Suprapubic skin (tissue), 4 donors: ENCODE measurements at places on chromosomes 3 and 15.
A peak's percentile ranks its signal among the peaks of the same experiment; 100 is the strongest.

- no peaks in the 10 kb centered on the region for H3K27me3 ChIP-seq
- H3K4me1 ChIP-seq = peaks cover 7% of the 10 kb centered on the region
- H3K4me3 ChIP-seq = no peak overlapping the region
- H3K27ac ChIP-seq = no peak overlapping the region
- DNase-seq = no peak
- no peaks in the 10 kb centered on the region for H3K36me3 ChIP-seq
Measured at GRCh38 chr15:32856753-32857152, 138.9 kb downstream of the GREM1 start.

GRCh38 chr3:188590557-188590956, 436.6 kb downstream of the LPP start:
- H3K4me1 ChIP-seq = peaks cover 8% of the 10 kb centered on the region
- H3K27me3 ChIP-seq = no peaks in the 10 kb centered on the region
- no peak overlapping the region for H3K4me3 ChIP-seq
- H3K27ac ChIP-seq = no peak overlapping the region
- no peaks in the 10 kb centered on the region for H3K36me3 ChIP-seq

DNA sequence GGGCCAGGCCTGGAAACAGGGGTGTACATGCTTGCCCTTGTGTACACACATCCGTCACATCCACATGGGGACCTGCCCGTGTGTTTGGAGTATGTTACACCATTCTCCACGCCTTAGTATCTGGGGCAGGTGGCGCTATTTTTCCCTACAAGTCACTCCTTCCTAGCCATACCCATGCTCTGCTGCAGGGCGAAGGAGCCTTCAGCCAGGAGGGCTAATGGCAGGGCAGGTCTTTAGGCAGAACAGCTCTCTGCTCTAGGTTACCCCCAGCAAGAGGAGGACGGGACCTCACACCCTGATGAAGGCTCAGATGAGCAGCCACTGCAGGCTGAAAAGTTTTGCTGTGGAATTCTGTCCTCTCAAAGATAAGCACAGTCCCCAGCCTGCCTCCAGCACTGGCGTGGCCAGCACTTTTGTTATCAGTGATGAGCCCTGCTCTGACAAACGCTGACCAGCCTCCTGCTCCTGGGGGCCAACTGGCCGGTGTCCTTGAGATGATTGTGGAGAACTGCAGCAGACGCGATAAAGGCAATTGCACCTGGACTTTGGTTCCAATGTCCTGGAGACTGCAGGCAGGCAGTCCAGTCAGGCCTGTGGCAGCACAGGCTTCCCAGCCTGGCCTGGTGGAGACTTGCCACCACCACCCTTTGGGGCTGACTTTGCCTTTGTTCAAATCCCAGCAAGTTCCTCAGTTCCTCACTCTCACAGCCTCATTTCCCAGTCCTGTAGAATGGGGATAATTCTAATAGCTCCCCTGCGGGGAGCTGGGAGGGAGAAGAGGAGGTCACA, 19.8 kb upstream of the PIGZ start:
- H3K36me3 ChIP-seq = no peaks in the 10 kb centered on the region
- no peak overlapping the region for H3K27ac ChIP-seq
- DNase-seq = peak; percentile 40
- no peaks in the 10 kb centered on the region for H3K4me1 ChIP-seq
- peaks cover 4% of the 10 kb centered on the region for H3K27me3 ChIP-seq

GRCh38 chr3:188796122-188796631, 375.6 kb upstream of the TPRG1 start:
- no peak overlapping the region for H3K4me3 ChIP-seq
- no peaks in the 10 kb centered on the region for H3K36me3 ChIP-seq
- no peak for DNase-seq
- no peak overlapping the region for H3K27ac ChIP-seq
- no peaks in the 10 kb centered on the region for H3K27me3 ChIP-seq

GRCh38 chr3:51340013-51340829, 44.9 kb upstream of the MANF start:
- no peak for DNase-seq
- no peak overlapping the region for H3K4me3 ChIP-seq
- H3K27ac ChIP-seq = peak overlapping the region; percentile 72
- peaks cover 20% of the 10 kb centered on the region for H3K4me1 ChIP-seq
- H3K36me3 ChIP-seq = no peaks in the 10 kb centered on the region

DNA sequence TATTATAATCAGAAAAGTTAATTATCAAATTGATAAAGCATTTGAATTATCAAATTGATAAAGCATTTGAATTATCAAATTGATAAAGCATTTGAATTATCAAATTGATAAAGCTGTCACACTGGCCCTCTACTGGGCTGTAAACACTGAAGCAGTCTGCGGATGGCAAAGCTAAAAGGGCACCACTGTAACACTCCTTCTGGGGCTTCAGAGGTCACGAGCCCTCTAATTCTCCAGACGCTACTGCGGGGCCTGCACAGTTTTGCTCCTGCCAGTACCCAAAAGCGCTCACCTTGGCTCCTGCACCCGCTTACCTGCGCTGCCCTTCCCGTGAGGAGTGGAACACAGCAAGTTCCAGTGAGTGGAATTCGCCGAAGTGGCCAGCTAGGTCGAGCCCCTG, 409.0 kb upstream of the KCNMB2 start:
- H3K4me1 ChIP-seq = no peaks in the 10 kb centered on the region
- no peaks in the 10 kb centered on the region for H3K36me3 ChIP-seq
- DNase-seq = no peak
- H3K27ac ChIP-seq = no peak overlapping the region
- H3K4me3 ChIP-seq = no peak overlapping the region

GRCh38 chr3:189771842-189772450, 140.8 kb downstream of the TP63 start:
- no peak for DNase-seq
- H3K4me1 ChIP-seq = peaks cover 21% of the 10 kb centered on the region
- H3K27ac ChIP-seq = no peak overlapping the region
- no peaks in the 10 kb centered on the region for H3K36me3 ChIP-seq
- H3K27me3 ChIP-seq = no peaks in the 10 kb centered on the region

GRCh38 chr3:160473221-160473620, 23.6 kb upstream of the TRIM59 start:
- H3K27ac ChIP-seq = no peak overlapping the region
- H3K4me3 ChIP-seq = no peak overlapping the region
- peaks cover 4% of the 10 kb centered on the region for H3K27me3 ChIP-seq
- no peaks in the 10 kb centered on the region for H3K36me3 ChIP-seq
- no peak for DNase-seq

GRCh38 chr3:50192689-50193141, 1.3 kb downstream of the GNAT1 start:
- H3K27ac ChIP-seq = no peak overlapping the region
- peaks cover 23% of the 10 kb centered on the region for H3K4me1 ChIP-seq
- no peak overlapping the region for H3K4me3 ChIP-seq
- peak; percentile 88 for DNase-seq
- H3K36me3 ChIP-seq = peaks cover 8% of the 10 kb centered on the region

DNA sequence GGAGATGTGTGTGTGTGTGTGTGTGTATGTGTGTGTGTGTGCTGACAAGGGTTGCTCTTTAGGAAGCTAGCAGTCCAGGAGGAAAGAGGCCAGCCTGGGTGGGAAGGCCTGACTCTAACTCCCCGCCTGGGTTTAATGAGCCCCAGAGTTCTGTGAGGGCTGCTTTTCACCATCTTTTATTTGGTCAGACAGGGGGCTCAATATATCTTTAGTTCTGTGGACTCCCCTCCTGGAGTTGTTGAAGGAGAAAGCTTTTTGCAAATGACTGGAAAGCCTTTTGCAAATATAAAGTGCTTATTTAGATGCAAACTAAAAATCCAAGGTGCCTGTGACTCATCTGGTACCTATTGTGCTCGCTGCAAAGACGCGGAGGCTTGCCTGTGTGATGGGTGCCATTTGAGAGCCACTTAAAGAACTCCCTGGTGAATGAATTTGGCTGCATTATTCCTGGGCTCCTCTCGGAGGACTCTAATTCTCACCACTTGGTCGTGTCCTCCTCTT, 24.5 kb downstream of the DRD3 start:
- H3K27ac ChIP-seq = no peak overlapping the region
- H3K4me3 ChIP-seq = no peak overlapping the region
- H3K27me3 ChIP-seq = no peaks in the 10 kb centered on the region
- peaks cover 9% of the 10 kb centered on the region for H3K4me1 ChIP-seq
- H3K36me3 ChIP-seq = no peaks in the 10 kb centered on the region
- no peak for DNase-seq

- no peak overlapping the region for H3K27ac ChIP-seq
- no peak for DNase-seq
- peaks cover 47% of the 10 kb centered on the region for H3K4me1 ChIP-seq
Measured at GRCh38 chr15:81293728-81294515, 30.0 kb downstream of the STARD5 start.

DNA sequence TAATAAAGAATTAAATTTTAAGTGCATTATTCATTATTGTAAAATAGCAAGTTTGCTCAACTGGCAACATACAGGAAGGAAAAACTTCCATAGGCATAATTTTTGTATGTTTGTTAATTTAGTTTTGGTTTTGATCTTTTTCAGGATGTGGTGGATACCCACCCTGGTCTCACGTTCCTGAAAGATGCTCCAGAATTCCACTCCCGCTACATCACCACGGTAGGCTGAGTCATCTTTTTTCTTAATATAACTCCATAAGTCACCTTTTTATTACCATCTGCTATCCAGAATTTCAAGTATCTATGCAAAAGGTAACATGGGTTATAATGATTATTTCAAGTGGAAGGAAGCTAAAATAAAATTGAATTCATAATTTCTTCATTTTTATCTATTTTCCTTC, 104.8 kb downstream of the PPP2R3A start:
- no peak for DNase-seq
- no peak overlapping the region for H3K4me3 ChIP-seq
- no peak overlapping the region for H3K27ac ChIP-seq
- H3K27me3 ChIP-seq = no peaks in the 10 kb centered on the region
- peaks cover 13% of the 10 kb centered on the region for H3K4me1 ChIP-seq

DNA sequence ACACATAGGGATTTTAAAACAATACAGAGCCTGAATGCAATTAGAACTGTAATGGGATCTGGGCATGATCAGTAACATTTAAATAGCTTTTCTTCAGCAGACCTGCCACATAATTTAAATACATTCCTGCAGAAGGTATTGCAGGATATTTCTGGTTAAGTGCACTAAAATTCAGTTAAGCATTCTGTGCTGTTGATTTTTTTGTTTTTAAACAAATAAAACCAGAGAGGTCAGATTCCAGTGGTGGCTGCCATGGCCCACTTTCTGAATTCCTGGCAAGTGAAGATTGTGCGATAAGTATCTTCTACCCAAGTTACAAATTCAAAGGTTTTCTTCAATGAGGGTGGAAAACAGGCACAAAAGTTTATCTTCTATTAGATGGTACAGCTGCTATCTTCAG, 98.7 kb downstream of the RAP2B start:
- no peak overlapping the region for H3K27ac ChIP-seq
- no peaks in the 10 kb centered on the region for H3K27me3 ChIP-seq
- no peak overlapping the region for H3K4me3 ChIP-seq
- no peaks in the 10 kb centered on the region for H3K36me3 ChIP-seq
- no peak for DNase-seq

DNA sequence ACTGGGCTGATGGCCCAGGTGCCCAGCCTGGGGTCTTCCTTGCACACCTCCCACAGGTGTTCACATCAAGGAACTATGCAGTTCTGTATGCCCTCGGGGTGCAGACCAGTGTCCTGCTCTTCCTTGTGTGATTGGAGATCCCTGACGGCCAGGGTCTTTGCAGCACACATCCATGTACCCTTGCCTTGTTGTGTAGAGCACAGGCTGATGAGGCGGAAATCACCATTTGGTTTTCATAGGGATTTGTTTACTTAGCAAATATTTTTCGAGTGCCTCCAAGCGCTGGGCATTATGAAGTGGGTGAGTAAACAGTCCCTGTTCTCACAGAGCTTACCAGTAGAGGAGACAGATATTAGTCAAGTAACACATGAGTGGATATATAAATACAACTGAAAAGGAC, 209.3 kb upstream of the UMPS start:
- H3K27me3 ChIP-seq = no peaks in the 10 kb centered on the region
- no peaks in the 10 kb centered on the region for H3K36me3 ChIP-seq
- no peak overlapping the region for H3K4me3 ChIP-seq

- no peaks in the 10 kb centered on the region for H3K27me3 ChIP-seq
- no peaks in the 10 kb centered on the region for H3K4me1 ChIP-seq
- H3K4me3 ChIP-seq = no peak overlapping the region
- H3K36me3 ChIP-seq = no peaks in the 10 kb centered on the region
- no peak overlapping the region for H3K27ac ChIP-seq
- DNase-seq = no peak
Measured at GRCh38 chr3:2995195-2995594, 115.0 kb downstream of the IL5RA start.

DNA sequence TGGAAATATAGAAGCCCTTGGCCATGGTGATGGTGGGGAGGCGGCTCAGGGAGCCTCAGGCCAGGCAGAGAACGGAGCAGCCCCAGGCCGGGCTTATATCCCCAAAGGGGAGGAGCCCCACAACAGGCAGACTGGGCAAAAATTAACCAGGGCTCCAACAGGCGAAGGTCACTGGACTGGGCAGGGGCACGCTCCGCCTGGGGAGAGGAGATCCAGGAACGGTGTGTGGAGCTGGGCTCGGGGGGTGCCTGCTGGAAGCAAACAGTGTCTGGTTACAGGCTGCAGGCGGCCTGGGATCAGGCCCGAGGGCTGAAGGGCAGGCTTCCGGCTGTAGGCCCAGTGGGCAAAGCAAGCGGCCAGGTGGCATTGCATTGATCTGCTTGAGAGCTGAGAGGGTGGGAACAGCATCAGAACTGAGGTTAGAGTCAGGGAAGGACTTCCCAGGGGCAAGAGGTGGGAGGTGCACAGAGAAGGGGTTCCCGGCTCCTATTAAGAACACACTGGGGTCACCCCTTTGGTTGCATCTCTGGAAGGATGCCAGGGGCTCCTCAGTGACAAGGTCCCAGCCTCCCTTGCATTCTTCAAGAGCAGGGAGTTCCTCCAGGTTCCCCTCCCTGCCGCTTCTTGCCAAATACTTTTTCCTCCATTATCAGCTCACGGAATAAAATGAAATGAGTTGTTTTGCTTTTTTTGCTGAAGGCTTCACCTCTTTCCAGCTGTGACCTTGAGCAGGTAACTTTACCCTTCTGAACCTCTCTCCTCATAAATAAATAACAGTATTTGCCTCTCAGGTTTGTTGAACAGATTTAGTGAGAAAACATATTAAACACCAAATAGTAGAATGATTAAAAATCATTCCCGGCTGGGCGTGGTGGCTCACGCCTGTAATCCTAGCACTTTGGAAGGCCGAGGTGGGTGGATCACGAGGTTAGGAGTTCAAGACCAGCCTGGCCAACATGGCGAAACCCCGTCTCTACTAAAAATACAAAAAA, 7.8 kb downstream of the ANPEP start:
- H3K27ac ChIP-seq = no peak overlapping the region
- peaks cover 30% of the 10 kb centered on the region for H3K4me1 ChIP-seq
- no peak for DNase-seq
- no peak overlapping the region for H3K4me3 ChIP-seq
- H3K36me3 ChIP-seq = peaks cover 44% of the 10 kb centered on the region
